CD4-positive, alpha-beta T cell treated with Interleukin-4 for 1 hour (primary cell): ENCODE measurements at places on chromosomes 2 and 18.
A peak's percentile ranks its signal among the peaks of the same experiment; 100 is the strongest.

GRCh38 chr2:106053116-106053515, 141.0 kb downstream of the UXS1 start:
- DNase-seq: no peak

- no peak for DNase-seq
These were observed 2.2 kb downstream of the MYO3B start for GRCh38 chr2:170180031-170180566.

GRCh38 chr18:23133860-23134779, 1.2 kb upstream of the CABLES1 start:
- peak; percentile 63 for DNase-seq

GRCh38 chr2:181774685-181775084, 94.4 kb upstream of the NEUROD1 start:
- no peak for DNase-seq

GRCh38 chr2:16625759-16626158, 39.9 kb downstream of the CYRIA start:
- no peak for DNase-seq

- no peak for DNase-seq
These were observed 20.5 kb upstream of the LRPPRC start for GRCh38 chr2:44016282-44016681.

DNA sequence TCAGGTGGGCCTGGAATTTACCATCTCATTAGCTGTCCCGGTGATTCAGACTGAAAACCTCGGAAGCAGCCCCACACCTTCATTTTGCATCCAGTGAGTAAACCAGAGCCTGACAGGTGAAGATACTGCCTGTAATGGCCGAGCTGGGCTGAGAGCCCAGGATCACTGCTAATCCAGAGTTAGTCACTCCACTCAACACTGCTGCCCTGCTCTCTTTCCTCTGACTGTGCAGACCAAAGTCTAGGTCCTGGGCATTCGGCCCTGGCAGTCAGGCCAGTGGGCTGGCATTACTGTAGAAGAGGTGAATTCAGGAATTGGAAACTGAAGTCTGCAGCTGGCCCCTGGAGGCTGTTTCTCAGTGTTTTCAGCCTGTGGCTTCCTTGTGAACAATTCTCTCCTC, 44.3 kb downstream of the TMEM17 start:
- DNase-seq: no peak

GRCh38 chr2:190105554-190105953, 43.0 kb upstream of the MSTN start:
- DNase-seq: no peak

- no peak for DNase-seq
These were observed 45.9 kb upstream of the NYAP2 start for GRCh38 chr2:225353579-225354085.

DNA sequence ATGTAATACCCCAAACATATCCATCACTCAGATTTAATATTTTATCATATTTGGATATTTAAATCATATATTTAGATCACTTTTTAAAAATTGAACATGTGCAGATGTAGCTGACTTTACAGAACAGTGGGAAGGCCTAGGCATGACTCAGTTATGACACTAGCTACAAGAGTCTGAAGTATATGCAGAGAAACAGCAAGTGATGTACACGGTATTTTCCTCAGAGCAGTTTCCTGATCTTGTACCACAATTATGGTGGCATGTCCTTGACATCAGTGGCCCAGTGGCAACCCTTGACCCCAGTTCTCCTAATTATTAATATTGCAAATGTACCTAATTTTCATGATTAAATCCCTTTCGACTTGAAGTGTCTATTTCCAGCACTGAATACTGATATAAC, 28.2 kb downstream of the CDKL4 start:
- DNase-seq: no peak

DNA sequence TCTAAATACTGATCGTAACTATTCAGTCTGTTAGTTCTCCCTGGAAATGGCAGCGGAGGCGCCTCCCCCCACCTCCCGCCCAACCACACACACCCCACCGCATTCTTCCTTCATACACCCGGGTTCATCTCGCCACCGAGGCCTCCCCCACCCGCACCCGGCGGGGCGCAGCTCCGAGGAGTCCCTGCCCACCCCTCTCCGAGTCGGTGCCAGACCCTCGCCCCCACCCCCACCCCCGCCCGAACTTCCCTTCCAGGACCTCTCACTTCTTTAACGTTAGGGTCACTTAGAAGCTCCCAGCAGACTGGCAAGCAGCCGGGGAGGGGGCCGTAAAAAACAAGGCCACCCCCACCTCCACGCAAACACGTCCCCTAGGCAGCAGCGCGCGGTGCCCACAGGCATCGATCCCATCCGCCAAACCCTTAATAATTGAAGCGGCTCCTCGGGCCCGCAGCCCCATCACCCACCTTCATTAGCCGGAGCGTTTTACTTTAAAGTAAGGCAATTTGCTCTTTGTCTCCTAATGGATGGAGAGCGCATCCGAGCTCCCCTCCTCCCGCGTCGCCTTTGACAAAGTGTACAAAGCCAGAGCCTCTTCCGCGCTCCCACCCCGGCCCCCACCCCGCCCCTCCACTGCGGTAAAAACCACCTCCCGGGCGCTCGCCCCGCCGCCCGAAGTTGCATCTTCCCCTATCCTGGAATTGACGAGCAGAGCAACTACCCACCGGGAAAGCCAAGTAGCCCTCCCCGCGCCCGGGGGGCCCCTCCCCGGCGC, 624 bp downstream of the ZNF516 start:
- DNase-seq: peak; percentile 30

DNA sequence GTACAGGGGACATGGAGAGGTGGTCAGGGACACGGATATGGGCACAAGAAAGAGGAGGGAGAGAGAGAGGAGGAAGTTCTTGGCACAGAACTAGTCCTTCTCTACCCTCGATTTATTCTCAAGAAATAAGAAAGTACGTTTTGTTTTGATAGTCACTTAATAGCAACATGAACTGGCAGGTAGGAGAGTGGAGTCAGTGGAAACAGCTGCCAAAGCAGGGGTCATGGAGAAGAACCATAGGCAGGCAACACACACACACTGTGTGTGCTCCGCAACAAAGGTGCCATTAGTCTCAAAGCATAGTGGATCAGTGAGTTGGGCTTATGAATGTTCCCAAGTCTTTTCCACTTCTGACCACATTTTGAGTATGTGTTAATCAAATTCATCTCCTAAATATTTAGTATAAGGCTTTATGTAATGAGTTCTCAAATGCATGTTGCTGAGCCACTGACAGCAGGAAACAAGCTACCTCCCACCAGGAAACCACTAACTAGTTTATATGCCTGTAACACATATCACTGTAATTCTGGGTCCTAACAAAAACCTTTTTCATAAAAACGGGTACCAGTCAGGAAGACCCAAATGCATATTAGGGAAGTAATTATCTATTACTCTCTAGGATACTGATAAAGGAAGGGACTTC, 41.1 kb downstream of the IWS1 start:
- DNase-seq: no peak

GRCh38 chr2:109264595-109265328, 135.8 kb downstream of the SH3RF3 start:
- DNase-seq: no peak

- DNase-seq: no peak
These were observed 29.1 kb upstream of the ALK start for GRCh38 chr2:29950481-29950880.

- no peak for DNase-seq
These were observed 155.8 kb upstream of the RND3 start for GRCh38 chr2:150643114-150643725.

DNA sequence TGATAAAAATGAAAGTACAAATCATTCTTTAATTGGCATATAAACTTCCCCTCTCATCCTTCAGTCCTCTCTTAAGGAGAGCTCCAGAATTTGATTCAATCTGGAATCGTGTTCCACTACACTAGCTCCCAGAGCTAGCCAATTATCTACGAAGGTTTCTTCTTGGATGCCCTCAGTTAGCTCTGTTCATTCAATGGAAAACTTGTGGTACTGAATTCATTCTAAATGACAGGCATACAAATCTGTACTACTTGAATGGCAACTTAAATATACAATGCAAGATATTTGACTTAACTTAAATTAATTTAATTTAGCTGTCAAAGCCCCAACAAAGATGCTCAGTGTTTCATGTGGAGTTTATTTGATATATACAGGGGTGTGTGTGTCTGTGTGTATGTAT, 1474.2 kb upstream of the CELF4 start:
- DNase-seq: no peak

- DNase-seq: peak; percentile 70
These were observed 6.1 kb upstream of the LBH start for GRCh38 chr2:30225131-30225762.

GRCh38 chr2:236535024-236535423, 34.6 kb upstream of the ACKR3 start:
- no peak for DNase-seq

DNA sequence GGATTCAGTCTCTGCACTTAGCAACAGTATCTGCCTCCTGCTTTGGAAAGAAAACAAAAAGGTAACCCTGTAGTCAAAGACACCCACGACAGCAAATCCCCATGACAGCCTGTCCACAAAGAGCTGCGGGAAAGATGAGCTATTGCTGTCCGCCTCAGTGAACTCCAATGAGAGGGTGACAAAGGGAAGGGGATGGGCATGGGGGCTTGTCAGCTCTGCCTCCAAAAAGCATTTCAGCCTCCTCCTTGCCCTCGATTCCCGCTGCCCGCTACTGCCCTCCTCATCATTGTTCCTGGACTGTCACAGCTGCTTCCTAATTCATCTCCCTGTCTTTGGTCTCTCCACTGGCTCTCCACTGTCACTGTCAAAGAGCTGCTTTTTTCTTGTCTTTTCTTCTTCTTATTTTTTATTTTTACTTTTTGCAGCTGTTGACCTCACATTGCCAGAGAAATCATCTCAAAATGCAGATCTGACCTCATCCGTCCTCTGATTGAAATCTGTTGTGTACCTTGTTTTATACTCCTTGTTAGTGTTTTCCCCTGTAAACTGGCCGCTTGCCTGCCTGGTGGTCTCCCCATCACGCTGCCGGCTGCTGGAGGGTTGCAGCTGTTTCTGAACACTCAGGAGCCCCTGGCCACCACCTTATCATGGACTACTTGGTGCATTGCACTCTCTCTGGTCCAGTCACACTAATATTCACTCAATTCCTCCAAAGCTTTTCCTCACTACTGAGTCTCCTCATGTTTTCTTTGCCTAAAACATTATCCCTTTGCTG, 7.9 kb upstream of the E2F6 start:
- DNase-seq: no peak
